ENCODE measurements at places on chromosomes 11 and 22.

DNA sequence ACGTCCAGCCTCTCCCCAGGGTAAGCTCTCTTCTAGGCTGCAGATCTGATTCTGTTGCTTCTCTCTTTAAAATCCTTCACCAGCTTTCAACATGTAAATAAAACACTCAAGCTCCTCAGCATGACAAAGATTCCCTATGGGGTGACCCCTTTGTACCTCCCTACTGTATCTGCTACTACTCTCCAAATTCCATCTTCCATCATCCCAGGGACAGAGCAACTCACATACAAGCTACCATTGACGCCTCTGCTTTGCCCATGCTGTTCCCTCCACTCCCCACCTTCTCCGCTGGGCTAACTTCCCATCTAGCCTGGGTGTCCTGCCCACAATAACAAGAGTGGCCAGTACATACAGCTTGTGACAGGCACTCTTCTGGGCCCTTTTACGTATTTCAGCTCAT, 207.5 kb upstream of the ZBED5 start:
- DNase-seq = no peak

- no peak for DNase-seq
Observed at GRCh38 chr22:47602732-47603131, 840.3 kb downstream of the TBC1D22A start.

DNA sequence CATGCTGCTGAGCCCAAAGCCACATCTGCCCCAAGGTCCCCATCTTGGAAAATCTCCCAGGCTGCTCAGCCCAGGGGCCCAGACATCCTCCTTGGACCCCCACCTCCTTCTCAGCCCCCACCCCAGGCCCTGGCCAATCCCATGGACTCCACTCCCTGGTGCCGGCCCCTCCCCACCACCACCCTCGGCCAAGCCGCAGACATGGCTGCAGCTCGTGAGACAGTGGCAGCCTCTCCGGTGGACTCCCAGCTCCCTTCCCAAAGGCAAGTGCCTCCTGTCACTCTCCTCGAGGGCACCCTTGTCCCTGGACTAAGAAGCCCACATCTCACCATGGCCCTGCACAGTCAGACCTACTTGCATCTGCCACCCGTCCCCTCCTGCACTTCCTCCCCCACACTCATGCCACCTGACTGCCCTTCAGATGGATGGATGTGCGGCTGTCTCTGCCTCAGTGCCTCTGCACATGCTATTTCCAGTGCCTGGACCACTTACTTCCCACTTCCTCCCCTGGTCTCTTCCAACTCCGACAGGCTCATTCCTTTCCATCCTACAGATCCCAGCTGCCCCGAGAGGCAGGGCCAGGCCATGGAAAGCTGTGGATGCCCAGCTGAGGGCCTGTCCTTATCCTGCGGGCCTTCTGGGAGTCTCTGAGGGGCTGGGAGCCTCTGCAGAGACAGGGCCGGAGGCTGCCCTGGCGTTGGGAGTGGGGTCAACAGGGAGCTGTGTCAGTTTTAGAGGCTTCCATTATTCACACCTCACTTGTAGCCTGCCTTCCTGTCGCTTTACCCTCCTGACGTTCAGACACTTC, 25.5 kb upstream of the RFPL3 start:
- DNase-seq = no peak

GRCh38 chr11:71456831-71457230, 3.8 kb downstream of the NADSYN1 start:
- DNase-seq = no peak

- DNase-seq = no peak
Observed at GRCh38 chr22:37263966-37264887, 18.1 kb upstream of the CYTH4 start.

GRCh38 chr22:44102856-44103255, 77.9 kb upstream of the PARVG start:
- no peak for DNase-seq

DNA sequence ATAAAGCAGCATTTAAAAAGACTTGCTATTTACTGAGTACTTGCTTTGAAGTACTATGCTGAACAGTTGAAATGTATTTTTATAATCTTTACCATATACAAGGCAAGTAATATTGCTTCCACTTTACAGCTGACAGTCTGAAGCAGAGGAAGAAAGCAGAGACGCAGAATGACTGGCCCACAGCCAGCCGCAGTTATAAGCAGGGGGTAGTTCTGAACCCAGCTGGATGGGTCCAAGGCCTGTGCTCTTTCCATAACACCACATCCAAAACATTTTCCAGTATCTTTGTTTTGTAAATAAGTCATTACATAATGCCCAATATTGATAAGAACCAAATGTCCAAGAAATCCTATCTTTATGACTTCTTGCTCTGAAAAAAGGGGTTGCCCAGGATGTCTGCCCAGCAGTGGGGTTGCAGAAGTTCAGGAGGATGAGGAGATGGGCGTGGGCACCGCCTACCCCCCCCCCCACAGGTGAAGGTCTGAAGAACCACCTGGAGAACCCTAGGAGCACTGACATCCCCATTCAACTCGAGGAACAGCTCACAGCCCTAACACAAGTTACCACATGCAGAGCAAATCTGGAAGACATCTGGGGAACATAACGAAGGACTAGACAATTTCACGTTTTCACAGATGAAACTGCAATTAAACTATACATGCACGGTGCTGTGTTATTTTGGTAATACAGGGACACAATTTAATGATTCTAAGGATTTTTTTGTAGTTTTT, 24.2 kb upstream of the YPEL1 start:
- DNase-seq = no peak

DNA sequence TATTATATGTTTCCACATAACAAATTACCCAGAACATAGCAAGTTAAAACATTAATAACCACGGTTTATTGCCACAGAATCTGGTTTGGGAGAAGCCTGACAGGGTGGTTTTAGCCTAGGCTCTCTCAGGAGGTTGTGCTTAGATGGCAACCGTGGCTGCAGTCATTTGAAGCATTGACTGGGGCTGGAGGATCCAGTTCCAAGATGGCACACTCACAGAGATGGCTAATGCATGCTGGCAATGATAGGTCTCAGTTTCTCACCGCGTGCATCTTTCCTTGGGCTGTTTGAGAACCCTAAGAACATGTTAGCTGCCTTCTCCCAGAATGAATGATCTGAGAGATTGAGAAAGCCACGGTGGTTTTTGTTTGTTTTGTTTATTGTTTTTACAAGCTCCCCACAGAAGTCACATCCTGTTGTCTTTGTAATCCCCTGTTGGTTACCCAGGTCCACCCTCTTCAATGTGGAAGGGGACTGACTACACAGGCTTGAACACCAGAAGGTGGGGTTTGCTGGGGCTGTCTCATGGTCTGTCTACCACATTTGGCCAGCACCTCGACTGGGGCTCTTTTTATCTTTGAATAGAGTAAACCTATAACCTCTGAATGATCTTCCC, 36.6 kb upstream of the GRAMD1B start:
- no peak for DNase-seq

Measured in astrocyte of the spinal cord (primary cell).